ENCODE measurements at places on chromosomes 11 and 22.

DNA sequence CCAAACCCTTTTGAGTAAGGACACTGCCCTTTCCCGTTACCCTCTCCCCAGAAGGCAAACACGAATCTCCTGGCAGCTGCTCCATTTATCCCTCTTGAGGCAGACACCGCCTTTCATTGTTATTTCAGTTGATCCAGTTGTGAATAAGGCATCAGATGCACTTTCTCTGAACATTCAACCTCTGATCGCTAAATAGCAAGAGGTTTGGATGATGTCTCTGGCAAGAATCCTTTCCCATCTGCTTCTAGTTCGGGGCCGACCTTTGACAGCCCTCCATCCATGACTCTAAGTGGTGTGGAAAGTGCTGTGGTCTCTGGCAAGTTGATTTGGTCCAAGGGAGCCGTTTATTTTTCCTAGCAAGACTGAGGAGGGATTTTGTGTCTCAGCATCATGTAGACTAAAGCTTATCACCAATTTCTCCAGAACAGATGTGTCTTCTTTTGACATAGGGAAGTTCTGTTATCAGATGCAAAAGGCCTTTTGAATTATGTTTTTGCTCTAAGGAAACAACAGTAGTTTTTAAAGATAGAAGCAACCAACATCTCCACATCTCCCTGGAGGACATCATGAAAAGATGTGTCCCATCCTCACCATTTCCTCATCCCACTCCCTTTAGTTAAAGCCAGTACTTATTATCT is 123.6 kb downstream of the CCDC34 start:
- no peak for DNase-seq

- DNase-seq = no peak
Observed at GRCh38 chr11:12287009-12287373, 90.4 kb upstream of the PARVA start.

DNA sequence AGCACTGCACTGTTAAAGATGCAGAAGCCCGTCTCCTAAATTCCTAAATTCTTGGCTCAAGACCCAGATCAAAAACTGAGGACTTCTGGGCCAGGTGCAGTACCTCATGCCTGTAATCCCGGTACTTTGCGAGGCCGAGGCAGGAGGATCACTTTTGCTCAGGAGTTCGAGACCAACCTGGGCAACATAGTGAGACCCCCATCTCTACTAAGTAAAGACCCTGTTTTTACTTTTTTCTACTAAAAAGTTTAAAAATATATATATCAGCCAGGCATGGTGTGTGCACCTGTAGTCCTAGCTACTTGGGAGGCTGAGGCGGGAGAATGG is 29.7 kb downstream of the PDGFB start:
- DNase-seq = no peak

GRCh38 chr11:36450110-36450572 is 59.9 kb downstream of the TRAF6 start:
- DNase-seq = no peak

- no peak for DNase-seq
Observed at GRCh38 chr11:34215806-34216453, 110.5 kb downstream of the NAT10 start.

- DNase-seq = no peak
Observed at GRCh38 chr22:19590696-19591095, 66.5 kb upstream of the CLDN5 start.

GRCh38 chr22:26977741-26978376 is 320.5 kb downstream of the MIAT start:
- DNase-seq = no peak

DNA sequence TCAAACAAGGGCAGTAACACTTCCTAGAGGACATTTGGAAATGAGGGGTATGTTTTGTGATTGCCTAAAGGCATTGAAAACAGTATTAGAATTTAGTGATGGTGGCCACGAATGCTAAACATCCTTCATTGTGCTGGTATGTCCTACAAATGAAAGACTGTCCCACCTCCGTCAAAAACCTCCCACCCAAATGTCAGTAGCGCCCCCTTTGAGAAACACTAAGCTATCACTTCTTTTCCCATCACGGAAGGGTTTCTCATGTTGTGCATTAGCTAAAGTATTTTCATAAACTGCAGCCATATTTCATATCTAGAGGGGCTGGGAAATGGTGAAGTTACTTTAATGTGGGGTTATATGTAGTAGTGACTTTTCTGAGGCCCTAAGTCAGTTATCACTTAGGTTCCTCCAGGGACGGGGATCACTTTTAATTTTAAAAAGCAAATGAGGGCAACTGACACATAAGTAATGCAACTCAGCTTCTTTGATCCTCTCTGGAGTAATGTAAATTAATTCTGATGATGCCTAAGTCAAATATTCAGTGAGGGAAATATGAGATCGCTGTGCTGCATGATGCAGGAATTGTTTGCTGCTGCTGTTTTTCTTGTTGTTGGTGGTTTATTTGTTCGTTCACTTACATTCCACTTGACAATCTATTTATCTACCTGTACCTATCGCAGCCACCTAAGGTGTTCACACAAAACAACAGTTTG is 1403.4 kb upstream of the TENM4 start:
- no peak for DNase-seq
